ENCODE measurements at places on chromosomes 5 and 9.

DNA sequence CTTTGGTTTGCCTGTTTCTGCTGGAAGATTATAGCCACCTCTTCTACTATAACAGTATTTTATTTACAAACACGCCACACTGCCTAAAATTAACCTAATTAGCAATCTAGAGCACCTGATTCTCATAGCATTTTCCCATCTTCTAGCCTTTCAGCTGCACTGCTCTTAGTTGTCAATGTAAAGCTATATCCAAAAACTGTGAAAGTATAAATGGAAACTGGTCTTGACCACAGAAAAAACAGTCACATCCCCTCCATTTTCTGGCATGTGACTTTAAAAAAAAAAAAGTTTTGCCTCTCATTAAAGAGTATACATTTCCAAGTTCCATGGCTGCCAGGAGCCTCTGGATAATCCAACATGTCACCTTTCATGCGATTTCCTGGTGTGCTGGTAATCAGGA is 287.8 kb downstream of the DTWD2 start:
- no peak for DNase-seq

- DNase-seq = no peak
These were observed 26.4 kb upstream of the FKTN start for GRCh38 chr9:105531530-105531929.

- no peak for DNase-seq
These were observed 270.6 kb downstream of the MLLT3 start for GRCh38 chr9:20351715-20352114.

GRCh38 chr5:133130387-133131118 is 78.7 kb downstream of the HSPA4 start:
- no peak for DNase-seq

DNA sequence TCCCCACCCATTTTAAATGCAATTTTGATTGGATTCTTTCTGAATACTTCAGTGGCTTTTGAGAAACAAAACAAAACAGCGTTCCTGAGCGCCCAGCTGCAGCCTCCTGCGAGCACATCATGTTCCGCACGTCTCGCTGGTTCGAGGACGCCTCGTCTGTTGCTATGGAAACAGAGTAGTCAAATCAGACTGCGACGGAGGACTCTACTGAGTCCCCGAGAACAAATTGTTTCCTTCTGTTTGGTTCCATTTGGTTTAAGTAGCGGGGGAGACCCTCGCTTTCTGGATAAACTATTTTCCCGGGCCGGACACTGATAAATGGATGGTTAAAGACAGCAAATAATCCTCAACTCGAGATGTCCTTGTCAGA is 69.0 kb downstream of the SLC28A3 start:
- peak; percentile 49 for DNase-seq

DNA sequence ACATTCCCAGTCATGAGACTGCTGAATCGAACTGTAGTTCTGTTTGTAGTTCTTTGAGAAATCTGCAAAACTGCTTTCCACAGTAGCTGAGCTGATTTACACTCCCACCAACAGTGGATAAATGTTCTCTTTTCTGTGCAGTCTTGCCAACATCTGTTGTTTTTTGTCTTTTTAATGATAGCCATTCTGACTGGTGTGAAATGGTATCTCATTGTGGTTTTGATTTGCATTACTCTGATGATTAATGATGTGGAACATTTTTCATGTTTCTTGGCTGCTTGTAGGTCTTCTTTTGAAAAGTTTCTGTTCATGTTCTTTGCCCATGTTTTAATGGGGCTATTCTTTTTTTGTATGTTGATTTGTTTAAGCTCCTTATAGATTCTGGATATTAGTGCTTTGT is 187.3 kb upstream of the TLE4 start:
- DNase-seq = no peak

DNA sequence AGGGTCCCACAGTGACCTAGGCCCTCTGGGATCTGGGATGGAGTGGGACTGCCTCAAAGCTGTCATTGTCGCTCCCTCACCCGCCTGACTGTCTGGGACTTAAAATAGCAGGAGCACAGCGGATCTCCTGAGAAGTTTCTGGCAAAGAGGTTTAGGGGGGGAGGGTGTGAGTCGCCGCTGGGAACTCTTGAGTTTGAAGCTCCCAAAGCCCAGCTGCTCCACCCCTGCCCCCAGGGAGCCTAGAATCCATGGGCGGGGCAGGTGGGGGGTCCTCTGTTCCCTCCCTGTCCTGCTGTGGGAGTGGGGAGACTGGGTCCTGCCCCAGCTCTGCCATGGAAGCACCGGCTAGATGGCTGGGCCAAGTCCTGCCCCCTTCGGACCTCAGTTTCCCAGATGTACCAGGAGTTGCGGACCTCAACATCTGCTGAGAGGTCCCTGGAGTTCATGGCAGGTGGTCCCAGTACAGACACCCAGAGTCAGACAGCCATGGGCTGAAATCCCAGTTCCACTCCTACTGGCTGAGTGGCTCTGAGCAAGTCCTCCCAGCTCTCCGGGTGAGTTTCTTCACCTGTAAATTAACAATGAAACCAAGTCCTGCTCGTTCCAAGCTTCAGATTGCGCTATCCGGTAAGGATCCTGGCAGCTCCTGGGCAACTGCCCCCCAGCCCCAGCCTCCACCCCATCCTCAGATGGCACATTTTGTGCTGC is 985 bp upstream of the WDR38 start:
- DNase-seq = no peak
